SK-N-MC (cell line): ENCODE measurements at places on chromosomes 16 and 17.

DNA sequence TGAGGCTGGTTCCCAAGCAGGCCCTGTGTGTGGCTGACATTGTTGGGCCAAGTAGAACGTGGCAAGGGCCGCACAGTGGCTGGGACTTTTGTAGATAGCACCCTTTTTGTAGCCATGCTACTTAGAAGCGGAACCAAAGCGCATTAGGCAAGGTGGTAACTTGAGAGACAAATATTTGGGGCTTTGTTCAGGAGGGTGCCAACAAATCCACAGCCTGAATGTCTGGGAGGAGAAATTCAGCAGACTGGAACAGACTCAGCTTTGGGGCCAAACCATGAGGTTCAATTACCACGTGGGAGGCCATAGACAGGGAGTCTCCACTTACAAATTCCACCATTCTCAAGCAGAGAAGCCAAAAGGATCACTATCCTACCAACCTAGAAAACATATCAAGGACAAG, 183.7 kb downstream of the RGS9 start:
- DNase-seq = no peak

DNA sequence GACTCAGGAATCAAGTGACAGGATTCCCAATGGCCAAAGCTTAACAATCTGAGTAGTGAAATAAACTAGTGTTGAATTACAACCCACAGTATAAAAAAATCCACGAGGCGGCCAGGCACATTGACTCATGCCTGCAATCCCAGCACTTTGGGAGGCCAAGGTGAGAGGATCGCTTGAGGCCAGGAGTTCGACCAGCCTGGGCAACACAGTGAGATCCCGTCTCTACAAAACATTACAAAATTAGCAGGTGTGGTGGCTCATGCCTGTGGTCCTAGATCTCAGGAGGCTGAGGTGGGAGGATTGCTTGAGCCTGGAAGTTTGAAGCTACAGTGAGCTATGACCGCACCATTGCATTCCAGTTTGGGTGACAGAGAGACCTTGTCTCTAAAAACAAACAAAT, 133.8 kb downstream of the CPPED1 start:
- no peak for DNase-seq

DNA sequence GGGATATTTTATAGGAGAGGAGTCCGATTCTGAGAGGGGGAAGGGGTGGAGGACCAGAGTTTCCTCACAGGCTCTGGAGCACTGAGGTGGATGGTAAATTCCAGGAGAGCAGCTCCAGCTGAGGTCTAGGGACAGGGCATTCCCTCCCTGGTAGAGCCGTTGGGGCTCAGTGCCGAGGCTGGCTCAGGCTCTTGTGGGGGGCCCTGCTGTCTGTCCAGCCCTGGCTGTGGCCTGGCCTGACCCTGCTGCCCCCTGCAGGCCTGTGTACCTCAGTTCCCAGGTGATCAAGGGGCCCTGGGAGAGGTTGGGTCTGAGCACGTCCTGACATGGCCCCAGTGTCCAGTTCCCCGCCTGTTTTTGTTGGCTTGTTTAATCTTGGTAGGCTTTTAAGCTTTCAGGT, 16.8 kb downstream of the ZNF750 start:
- no peak for DNase-seq

DNA sequence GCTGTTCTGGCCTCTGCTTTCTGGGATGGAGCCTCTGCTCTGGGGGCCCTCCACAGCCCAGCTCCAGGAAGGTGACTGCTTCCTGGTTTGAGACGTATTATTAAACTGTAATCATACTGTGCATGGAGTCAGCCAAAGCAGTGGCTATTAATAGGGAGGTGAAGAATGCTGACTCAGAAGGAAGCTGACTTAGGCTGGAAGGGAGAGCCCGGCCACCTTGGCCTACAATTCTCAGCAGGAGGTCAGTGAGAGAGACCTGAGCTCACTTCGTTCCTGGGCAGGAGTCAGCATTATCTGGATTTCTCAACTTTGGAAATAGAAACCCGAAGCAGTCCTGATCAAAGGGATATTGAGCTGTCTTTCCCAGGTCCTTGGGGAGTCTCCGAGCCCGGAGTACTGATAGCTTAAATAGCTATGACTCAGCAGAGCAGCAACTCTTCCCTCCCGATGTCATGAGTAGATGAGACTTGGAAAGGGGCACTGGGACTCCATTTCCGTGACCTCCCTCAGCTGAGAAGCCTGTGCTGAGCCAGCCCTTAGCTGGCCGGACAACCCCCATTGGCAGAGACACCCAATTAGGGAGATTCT, 91.8 kb downstream of the YPEL2 start:
- no peak for DNase-seq

DNA sequence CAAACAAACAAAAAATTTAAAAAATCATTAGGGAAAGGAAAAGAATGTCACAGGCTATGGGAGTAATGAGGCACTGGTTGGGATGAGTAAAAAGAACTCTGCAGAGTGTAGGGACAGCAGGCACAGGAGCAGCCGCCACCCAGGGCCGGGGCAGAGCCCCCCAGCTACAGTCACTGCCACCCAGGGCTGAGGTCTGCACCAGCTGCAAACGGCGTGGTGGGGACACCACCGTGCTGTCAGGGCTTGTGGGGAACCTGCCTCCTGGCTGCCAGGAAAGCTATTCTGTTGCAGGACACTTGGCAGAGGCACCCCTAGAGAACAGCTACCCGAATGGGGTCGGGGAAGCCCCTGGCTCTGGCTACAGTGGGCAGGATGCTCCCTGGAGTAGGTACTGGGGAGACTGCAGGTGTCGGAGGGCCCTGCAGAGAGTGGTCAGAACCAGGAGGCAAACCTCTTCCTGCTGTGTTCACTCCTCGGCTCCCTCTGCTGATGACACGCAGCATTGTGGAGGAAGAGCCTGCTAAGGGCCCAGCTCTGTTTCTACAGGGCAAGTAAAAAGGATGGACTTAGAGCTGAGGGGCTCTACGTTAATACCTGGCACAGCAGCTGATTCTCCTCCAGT, 32.3 kb upstream of the CAPN15 start:
- no peak for DNase-seq

DNA sequence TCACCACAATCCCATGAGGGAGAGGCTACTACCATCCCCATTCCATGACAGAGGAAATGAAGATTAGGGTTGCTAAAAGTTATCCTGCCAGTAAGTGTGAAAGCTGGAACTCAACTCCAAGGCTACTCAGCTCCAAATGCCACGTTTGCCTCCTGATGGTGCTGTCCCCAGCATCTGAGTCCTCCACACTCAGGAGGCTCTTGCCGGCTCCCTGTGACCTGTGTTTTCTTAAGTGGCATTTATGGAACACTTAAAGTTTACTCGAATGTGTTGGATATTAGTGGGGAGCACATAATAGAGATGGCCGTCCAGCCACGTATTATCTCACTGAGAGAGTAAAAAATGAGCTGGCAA, 267.9 kb downstream of the CBLN1 start:
- no peak for DNase-seq

DNA sequence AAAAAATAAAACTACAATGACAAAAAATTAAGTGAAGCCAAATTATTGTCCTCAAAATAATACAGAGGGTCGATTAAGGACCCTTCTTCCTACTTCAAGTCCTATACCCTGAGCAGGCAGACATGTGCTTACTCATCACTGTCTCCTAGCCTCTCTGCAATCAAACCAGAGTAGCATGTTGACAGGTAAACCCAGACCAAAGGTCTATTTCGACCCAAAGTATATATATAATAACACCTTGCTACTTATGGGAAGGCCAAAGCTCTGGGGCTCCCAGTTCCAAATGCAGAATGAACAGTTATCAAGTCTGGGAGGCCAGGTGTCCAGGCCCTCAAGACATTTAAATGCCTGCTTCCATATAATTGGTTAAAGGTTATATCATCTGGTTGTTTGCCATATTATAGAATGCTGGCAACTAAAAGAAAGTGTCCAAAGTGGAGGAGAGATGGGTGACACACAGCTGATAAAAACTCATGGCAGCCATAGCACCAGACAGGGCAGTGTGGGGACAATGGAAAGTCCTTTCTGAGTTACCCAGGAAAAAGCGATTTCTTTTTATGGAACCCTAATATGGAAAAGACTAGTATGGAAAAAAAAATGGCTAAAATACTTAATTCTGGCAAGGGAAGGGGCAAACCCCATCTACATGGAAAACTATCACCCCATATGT, 53.6 kb downstream of the N4BP1 start:
- DNase-seq = no peak

DNA sequence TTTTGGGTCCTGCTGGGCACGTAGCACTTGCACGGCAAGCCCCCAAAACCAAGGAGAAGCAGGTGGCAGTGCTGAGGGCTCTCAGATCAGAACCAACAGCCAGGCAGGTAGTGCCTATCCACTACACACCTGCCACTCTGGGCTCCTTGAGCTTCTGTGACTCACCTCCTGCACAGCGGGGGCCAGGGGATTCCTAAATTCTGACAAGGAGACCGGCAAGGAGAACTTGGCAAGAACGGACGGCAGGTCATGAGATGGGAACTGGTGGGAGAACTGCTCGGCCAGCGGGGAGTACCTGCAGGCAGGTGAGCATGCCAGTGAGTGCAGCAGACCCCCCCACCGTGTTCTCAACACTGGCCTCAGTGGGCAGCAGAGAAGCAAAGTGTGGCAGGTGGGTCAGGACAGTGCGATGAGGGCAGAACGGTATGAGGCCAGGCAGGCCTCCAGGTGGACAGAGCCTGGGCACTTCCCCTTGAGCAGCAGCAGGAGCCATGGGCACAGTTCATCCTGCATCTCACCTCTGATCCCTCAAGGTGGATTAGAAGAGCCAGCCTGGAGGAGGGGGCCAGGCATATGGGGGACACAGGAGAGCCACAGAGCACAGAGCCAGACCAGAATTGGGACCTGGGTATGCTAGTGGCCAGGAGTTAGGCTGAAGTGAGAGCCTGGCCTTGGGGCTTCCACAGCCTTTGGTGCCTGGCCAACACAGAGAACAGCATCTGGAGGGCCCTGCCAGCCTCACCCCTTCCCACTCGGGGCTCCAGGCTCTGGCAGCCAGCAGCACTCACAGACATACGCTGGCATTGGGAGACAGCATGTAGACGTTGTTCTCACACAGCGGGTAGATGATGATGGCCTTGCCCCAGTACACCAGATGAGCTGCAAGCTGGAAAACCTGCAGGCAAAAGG, 14.7 kb downstream of the MPG start:
- no peak for DNase-seq

GRCh38 chr16:68981971-68982370, 123.5 kb upstream of the HAS3 start:
- DNase-seq = no peak

DNA sequence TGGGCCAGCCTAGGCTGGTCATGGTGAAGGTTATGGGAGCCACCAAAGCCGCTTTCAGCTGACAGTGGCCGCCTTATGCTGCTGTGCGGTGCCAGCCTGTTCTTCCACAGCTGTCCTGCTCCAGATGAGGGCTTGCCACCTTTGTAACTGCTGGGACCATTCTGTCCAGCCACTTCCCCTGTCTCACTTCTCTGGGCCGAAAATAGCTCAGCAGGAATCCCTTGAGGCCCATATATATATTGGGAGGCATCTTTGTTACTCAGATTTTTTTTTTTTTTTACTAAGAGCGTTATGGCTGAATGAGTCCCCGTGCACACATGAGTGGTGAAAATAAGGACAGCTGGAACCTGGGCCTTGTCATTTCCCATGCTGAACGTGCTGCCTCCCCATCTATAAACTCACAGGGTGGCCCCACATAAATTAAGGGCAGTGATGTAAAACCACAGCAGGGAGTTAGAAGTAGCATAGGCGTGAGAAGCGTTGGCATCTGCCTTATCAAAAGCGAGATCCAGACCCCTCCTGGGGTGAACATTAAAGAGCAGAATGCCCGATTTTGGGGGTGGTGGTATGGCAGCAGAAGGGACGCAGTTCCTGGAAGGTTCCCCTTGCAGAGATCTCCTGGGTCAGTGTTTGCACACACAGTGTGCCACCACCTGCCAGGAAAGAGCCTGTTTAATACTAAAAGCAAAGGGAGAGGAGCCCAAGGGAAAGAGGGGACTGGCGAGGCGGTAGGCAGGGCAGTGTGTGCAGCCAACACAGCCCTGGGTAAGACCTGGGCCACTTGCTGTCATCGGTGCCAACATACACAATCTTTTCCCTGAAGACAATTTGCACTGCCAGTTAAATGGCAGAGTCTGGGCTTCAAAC, 57.8 kb downstream of the USP43 start:
- DNase-seq = no peak

- DNase-seq = no peak
Measured at GRCh38 chr17:81644976-81645952, 8.3 kb downstream of the TSPAN10 start.

GRCh38 chr16:19020689-19021088, 37.0 kb downstream of the TMC7 start:
- DNase-seq = no peak

DNA sequence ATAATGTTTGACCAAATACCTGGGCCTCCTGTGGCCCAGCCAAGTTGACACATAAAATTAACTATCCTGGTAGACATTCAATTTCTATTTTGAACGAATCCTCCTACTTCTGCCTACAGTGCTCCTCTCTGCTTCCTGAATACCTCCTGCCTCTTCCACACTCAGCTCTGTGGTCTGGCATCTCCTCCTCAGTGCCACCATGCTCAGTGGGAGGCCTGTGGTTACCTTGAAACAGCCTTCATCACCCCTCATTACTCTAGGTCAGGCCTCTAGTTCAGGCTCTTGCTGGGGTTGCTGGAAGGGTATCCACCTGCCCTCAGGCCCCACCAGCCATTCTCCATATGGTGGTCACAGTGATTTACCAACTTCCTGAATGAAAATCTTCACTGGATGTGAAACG, 5.1 kb downstream of the LYRM9 start:
- DNase-seq = no peak

- no peak for DNase-seq
Measured at GRCh38 chr17:54969658-54970572, 1.4 kb downstream of the STXBP4 start.

DNA sequence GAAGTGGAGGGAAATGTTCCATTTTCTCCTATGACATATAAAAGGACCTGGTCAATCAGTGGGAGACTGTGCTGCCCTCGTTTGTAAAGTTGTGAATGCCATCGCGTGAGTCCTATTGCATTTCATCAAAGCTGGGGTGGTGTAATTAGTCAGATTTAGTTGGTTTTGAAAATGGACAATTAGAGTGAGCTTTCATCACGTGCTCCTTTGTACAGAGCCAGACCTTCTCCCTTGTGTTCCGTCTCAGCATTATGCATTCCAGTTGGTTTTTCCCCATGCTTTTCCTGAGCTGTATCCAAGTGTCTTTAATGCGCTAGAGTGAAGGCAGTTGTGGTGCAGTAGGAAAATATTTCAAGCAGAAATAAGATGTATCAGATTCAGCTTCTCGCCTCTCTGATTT, 10.4 kb downstream of the SEC14L1 start:
- no peak for DNase-seq

DNA sequence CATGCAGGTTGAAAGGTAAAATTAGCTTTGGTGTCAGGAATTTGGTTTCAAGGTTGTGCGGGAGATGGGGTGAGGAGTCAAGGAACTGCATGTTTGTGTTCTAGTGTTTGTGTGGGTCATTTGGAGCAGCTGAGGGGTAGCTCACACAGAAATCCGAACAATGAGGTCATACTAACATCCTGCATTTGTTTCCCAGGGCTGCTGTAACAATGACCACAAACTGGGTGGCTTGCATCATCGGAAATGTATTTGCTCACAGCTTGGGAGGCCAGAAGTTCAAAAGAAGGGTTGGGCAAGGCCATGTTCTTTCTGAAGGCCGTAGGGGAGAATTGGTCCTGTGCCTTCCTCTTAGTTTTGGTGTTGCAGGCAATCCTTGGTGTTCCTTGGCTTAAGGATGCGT, 287.4 kb downstream of the HAPSTR1 start:
- no peak for DNase-seq
